Mesothelial cell of epicardium (in vitro differentiated cells): ENCODE measurements at places on chromosomes 5 and 9. TPM values are rescaled to one million over a fixed set of nuclear protein-coding genes. Genes with fewer than 3 reads are reported as not detected.

DNA sequence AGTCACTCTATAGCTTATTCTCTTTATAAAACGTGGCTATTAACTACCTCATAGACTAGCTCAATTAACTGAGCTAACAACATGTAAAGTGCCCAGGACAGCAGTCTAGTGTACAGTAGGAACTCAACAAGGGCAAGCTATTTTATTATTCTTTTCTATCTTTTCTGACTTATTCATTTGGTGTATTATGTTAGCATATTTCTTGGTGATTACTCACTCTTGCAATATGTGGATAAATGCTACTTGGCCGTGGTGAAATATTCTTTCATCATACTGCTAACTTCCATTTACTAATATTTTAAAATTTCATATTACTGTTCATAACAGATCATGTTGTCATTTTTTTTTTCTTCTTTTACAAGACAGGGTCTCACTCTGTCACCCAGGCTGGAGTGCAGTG is 4.9 kb downstream of the SLC25A51 start:
- DNase-seq: no peak

DNA sequence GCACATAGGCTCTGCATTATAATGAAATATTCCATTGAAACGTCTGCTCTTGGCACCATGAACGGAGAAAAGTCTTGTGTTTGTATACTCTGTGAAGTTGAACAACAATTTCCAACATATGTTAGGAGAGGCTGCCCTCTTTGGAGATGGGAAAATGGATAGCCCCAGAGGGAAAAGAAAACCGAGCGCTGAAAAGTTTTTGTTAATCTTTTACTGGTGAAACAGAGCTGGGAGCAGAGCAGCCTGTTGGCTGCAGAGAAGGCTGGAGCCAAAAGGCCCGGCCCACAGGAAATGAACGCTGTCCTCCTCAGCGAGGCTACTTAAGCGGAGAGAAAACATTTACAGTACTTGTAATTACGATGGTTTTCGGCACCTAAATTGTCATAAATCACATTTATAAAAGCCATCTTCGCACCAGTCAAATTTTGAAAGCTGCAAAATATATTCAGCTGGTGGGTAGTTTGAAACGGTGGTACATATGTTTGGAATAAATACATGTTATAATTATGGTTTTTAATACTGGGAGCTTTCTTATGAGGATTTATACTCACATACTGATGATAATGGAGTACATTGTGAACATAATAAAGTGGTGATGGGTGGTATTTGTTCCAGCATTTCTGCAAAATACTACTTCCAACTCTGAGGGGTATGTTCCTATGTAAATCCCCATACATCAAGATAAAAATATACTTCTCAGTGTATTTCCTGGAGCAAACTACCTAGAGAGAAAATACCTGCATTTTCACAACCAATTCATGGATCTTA is 129.6 kb upstream of the CNTLN start:
- no peak for DNase-seq

GRCh38 chr5:173714551-173715428 is 98.3 kb upstream of the BOD1 start:
- DNase-seq: no peak

IGIP gene
- total RNA-seq: 2.6 to 3.2 TPM (median 2.8 TPM) in 3 replicates

HRH2 gene
- 2.1 to 2.8 TPM (median 2.6 TPM) in 3 replicates for total RNA-seq
